ENCODE measurements at places on chromosomes 3 and 15. TPM values are rescaled to one million over a fixed set of nuclear protein-coding genes. Genes with fewer than 3 reads are reported as not detected.

HESX1 gene
- 2.7 TPM for total RNA-seq

FGF7 gene
- total RNA-seq: 5.6 TPM

KLF15 gene
- total RNA-seq: 7.9 TPM

DNA sequence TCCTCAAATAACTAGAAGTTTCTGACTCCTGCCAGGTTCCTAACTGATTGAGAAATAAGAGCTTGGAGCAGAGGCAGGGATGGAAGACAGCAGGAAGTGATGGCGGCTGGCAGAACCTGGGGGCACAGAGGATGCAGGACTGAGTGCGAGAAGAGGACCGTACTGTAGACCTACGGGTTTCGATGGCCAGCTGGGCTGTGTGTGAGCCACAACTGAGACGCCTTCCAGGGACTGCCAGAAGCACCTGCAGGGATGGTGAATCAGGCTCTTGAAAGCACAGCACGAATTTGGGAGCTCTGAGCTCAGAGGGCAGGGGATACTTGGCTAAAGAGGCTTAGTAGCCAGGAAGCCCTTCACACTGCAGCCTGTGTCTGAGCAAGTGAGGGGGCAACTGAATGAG lies 165.6 kb downstream of the ABHD5 start:
- H3K4me1 ChIP-seq: peaks cover 3% of the 10 kb centered on the region
- no peaks in the 10 kb centered on the region for H3K36me3 ChIP-seq
- peaks cover 19% of the 10 kb centered on the region for H3K27me3 ChIP-seq
- no peak for DNase-seq
- H3K27ac ChIP-seq: no peak overlapping the region
- H3K4me3 ChIP-seq: no peak overlapping the region

DNA sequence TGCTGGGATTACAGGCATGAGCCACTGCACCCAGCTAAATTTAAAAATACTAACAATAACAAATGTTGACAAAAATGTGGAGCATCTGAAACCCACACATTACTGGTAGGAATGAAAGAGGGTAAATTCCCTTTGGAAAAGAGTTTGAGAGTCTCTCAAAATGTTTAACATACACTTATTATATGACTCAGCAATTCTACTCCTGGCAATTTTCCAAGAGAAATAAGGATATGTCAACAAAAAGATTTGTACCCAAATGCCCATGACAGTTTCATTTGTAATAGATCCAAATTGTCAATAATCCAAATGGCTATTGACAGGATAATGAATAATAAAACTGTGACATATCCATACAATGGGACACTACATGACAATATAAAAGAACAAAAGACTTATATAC lies 9.0 kb downstream of the HCLS1 start:
- H3K4me3 ChIP-seq: no peak overlapping the region
- H3K4me1 ChIP-seq: no peaks in the 10 kb centered on the region
- no peaks in the 10 kb centered on the region for H3K27me3 ChIP-seq
- DNase-seq: no peak

DNA sequence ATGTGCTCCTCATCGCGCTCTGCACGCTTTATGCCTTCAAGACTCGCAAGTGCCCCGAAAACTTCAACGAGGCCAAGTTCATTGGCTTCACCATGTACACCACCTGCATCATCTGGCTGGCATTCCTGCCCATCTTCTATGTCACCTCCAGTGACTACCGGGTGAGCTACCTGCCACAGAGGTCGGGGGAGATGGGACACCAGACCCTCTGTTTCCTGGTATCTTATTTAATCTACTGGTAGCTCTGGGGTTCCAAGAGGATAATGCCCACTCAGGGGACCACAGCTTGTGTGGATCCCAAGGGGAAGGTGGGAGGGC lies 9.1 kb downstream of the GRM2 start:
- peaks cover 8% of the 10 kb centered on the region for H3K4me1 ChIP-seq
- no peaks in the 10 kb centered on the region for H3K27me3 ChIP-seq
- no peak for DNase-seq
- no peak overlapping the region for H3K27ac ChIP-seq
- H3K36me3 ChIP-seq: peaks cover 41% of the 10 kb centered on the region

NBEAL2 gene
- total RNA-seq: 16.5 TPM

DNA sequence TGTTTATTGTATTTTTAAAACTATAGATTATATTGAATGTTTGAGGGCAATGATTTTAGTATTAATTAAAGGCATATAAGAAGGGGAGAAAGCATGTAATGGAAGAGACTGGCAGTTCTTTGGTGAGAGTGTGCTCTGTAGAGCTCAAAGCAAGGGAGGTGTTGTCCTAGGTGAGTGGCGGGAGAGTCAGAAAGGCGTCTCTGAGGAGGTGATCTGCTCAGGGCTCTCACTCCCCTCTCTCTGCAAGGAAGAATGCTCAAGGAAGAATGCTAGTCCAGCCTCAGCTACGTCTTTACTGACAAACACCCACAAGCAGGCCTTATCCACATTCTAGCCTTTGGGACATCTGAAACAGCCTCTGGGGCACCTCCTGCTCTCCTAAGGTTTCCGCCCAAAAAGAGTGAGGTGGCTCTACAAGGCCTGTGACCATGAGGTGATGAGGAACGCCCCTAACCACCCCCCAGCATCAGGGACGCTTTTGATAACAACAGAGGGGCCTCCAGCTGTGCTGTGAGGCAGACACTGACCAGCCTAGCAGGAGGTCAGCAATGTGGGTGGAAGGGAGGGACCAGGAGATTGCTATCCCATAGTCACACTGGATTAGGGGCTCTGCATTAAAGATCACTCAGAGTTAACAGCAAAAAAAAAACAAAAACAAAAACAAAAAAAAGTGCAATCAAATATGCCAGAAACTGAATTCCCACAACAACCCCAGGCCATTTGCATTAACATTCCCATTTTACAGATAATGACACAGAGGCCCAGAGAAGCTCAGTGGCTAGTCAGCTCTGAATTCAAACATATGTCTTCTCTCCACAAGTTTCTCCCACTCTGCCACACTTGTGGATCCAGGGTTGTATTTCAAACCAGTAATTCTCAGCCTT lies 202.2 kb upstream of the CTNNB1 start:
- H3K4me1 ChIP-seq: no peaks in the 10 kb centered on the region
- H3K27ac ChIP-seq: no peak overlapping the region

DNA sequence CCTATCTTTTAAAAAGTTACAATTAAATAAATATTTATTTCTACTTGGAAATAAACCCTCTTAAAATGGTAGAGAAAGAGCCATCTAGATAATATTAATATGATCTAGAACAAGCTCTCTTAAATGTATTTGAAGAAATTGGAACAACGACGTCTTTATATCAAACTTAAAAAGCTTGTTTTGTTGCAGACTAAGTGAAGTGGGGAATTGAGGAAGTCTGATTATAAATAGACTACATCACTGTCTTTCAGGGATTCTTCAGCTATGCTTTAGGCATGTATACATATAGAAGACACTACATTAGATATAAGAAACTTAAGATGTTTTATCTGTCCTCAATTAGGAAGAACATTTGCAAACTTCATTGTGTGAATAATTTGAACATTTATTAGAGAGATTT lies 1.8 kb downstream of the BCHE start:
- no peaks in the 10 kb centered on the region for H3K4me1 ChIP-seq
- peak overlapping the region; percentile 16 for H3K4me3 ChIP-seq
- no peaks in the 10 kb centered on the region for H3K27me3 ChIP-seq
- no peak overlapping the region for H3K27ac ChIP-seq
- H3K36me3 ChIP-seq: no peaks in the 10 kb centered on the region

SEC61A1 gene
- 119 TPM for total RNA-seq

DNA sequence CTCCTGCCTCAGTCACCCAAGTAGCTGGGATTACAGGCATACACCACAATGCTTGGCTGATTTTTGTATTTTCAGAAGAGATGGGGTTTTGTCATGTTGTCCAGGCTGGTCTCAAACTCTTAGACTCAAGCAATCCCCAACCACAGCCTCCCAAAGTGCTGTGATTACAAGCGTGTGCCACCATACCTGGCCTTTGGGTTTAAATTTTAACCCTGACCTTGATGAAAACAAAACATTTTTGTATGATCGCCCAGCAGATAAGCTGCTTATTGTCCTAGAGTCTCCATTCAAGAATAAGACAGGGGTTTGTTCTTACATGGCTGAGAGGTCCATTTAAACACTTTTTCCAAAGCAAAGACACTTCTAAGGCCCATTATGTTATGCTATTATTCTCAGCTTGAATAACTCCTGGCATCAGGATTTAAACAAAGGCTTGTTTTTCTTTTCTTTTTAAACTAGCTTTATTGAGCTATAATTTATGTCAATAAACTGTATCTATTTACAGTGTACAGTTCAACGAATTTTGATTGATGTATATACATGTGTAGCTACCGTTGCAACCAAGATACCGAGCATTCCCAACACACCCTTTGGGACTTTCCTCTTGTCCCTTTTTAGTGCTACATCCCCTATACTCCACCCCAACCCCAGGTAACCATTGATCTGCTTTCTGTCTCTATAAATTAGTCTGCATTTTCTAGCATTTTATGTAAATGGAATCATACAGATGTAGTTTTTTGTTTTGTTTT lies 1.4 kb upstream of the MUC13 start:
- H3K27ac ChIP-seq: no peak overlapping the region
- no peak for DNase-seq
- H3K36me3 ChIP-seq: no peaks in the 10 kb centered on the region
- H3K27me3 ChIP-seq: no peaks in the 10 kb centered on the region

GRCh38 chr15:85598219-85598618 lies 196.5 kb downstream of the KLHL25 start:
- H3K4me1 ChIP-seq: no peaks in the 10 kb centered on the region
- no peaks in the 10 kb centered on the region for H3K27me3 ChIP-seq

- no peaks in the 10 kb centered on the region for H3K36me3 ChIP-seq
- H3K4me1 ChIP-seq: peaks cover 33% of the 10 kb centered on the region
- peak; percentile 86 for DNase-seq
- peak overlapping the region; percentile 72 for H3K27ac ChIP-seq
Observed at GRCh38 chr3:186097663-186098451, 11.0 kb downstream of the ETV5 start.

TRMT10C gene
- 43.4 TPM for total RNA-seq

GRK7 gene
- total RNA-seq: 0.20 TPM

GRCh38 chr15:54815556-54815955 lies 381.2 kb downstream of the RSL24D1 start:
- no peak overlapping the region for H3K4me3 ChIP-seq
- H3K27me3 ChIP-seq: no peaks in the 10 kb centered on the region
- no peaks in the 10 kb centered on the region for H3K36me3 ChIP-seq
- no peaks in the 10 kb centered on the region for H3K4me1 ChIP-seq
- no peak overlapping the region for H3K27ac ChIP-seq

GRCh38 chr3:141505166-141505565 lies 18.3 kb downstream of the RASA2 start:
- no peaks in the 10 kb centered on the region for H3K27me3 ChIP-seq
- no peaks in the 10 kb centered on the region for H3K36me3 ChIP-seq
- no peak overlapping the region for H3K27ac ChIP-seq
- no peak for DNase-seq
- H3K4me1 ChIP-seq: no peaks in the 10 kb centered on the region

GRCh38 chr3:177185035-177185574 lies 12.2 kb downstream of the TBL1XR1 start:
- H3K4me3 ChIP-seq: no peak overlapping the region
- H3K36me3 ChIP-seq: no peaks in the 10 kb centered on the region
- H3K4me1 ChIP-seq: peaks cover 5% of the 10 kb centered on the region
- H3K27ac ChIP-seq: no peak overlapping the region
- DNase-seq: no peak

DNA sequence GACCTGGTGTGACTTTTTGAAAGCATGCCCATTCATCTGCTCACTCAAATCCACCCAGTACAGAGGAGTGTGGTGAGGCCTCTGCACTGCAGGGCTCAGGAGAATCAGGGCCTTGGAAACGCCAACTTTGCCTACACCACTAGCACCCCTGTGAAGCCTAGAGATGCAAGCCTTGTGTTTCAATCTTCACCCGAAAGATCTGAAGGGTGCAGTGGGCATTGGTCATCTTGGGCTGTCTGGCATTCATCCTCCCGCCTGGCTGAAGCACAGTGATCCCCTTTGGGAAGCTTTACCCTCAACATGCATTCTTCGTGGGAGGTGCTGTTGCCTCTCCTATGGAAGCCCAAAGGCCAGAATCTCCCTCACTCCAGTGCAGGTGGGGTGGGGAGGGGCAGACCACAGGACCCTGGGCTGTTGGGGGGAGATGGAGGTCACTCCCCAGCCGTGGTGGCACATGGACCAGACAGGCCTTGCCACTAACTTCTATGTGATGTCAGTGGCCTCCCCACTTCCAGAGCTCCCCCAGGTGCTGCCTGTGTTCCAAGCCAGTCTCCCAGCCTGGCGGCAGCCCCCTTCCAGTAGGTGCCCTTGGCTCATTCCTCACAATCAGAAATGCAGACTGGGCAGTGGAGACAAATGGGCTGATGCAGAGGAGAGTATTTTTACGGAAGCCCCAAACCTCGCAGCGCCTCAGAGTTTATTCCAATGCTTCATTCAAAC lies 92.5 kb downstream of the ADAMTS17 start:
- peaks cover 3% of the 10 kb centered on the region for H3K36me3 ChIP-seq
- no peak overlapping the region for H3K4me3 ChIP-seq
- no peaks in the 10 kb centered on the region for H3K27me3 ChIP-seq
- no peak overlapping the region for H3K27ac ChIP-seq
- DNase-seq: no peak
- H3K4me1 ChIP-seq: peaks cover 2% of the 10 kb centered on the region

GRCh38 chr3:108234387-108234957 lies 12.2 kb upstream of the IFT57 start:
- H3K4me3 ChIP-seq: no peak overlapping the region
- H3K4me1 ChIP-seq: no peaks in the 10 kb centered on the region
- H3K36me3 ChIP-seq: no peaks in the 10 kb centered on the region
- H3K27me3 ChIP-seq: no peaks in the 10 kb centered on the region

DNA sequence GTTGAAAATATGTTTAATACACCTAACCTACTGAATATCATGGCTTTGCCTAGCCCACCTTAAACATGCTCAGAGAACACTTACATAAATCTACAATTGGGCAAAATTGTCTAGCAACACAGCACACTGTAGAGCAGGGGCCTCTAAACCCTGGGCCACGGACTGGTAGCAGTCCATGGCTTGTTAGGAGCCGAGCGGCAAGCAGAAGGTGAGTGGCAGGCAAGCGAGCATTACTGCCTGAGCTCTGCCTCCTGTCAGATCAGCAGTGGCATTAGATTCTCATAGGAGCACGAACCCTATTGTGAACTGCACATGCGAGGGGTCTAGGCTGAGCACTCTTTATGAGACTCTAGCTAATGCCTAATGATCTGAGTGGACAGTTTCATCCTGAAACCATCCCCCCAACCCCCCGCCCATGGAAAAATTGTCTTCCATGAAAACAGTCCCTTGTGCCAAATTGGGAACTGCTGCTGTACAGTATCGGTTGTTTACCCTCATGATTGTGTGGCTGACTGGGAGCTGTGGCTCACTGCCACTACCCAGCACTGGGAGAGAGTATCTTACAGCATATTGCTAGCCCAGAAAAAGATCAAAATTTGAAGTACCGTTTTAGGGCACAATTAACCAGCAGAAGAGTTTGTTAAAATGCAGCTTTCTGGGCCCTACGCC lies 26.1 kb downstream of the CMSS1 start:
- H3K36me3 ChIP-seq: no peaks in the 10 kb centered on the region
- H3K4me3 ChIP-seq: no peak overlapping the region
- H3K27me3 ChIP-seq: no peaks in the 10 kb centered on the region
- DNase-seq: no peak

Data from spinal cord (tissue), 10 donors.